D341Med (cell line): ENCODE measurements at places on chromosomes 7 and 10.

- DNase-seq: peak; percentile 81
Observed at GRCh38 chr7:114085592-114086501, 167.0 kb upstream of the PPP1R3A start.

- no peak for DNase-seq
Observed at GRCh38 chr7:70472601-70473237, 659.2 kb upstream of the GALNT17 start.

GRCh38 chr7:158175779-158176178 lies 411.8 kb downstream of the PTPRN2 start:
- DNase-seq: no peak

- DNase-seq: no peak
Observed at GRCh38 chr10:121485436-121486139, 112.7 kb downstream of the FGFR2 start.

DNA sequence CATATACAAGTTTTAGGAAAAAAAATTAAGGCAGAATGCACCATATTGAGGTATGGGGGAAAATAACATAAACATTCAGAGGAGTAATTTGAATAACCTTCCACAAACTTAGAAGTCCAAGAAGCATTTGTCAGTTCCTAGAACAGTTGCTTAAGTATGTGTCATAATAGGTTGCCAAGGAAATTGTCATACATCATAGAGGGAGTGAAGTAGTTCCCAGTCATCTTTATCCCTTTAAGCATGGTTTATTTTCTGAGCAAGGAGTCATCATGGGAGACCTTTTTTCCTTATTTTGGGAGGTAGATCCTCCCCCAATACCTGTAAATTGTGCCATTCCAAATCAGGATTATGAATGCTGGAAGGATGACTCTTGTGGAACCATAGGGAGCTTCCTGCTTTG lies at the start of gene SSMEM1:
SSMEM1 (plus strand) TSS at position 219 of the 400 bp plus-strand sequence; CDS start at position 270, 51 bp downstream.
- DNase-seq: no peak

DNA sequence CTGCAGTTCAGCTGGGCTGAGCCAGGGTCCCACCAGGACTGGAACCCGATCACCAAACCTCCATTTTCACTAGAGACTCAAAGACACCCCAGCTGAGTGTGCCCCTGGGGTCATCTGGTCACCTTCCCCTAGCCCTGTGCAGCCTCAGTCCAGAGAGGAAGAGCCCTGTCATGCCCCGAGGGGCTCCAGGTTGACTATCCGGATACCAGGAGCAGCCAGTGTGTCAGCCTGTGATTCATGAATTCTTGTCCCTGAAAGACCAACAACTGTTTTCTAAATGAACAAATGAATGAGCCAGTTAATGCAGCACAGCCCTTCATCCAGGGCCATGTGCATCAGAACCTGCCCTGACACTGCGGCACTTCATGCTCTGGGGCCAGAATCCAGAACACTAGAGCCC lies 201.9 kb upstream of the TCERG1L start:
- no peak for DNase-seq

GRCh38 chr7:133217773-133218172 lies 35.1 kb upstream of the EXOC4 start:
- DNase-seq: no peak

- DNase-seq: no peak
Observed at GRCh38 chr10:32095116-32095733, 39.0 kb upstream of the KIF5B start.

- DNase-seq: no peak
Observed at GRCh38 chr7:122572706-122573105, 126.2 kb downstream of the RNF133 start.

DNA sequence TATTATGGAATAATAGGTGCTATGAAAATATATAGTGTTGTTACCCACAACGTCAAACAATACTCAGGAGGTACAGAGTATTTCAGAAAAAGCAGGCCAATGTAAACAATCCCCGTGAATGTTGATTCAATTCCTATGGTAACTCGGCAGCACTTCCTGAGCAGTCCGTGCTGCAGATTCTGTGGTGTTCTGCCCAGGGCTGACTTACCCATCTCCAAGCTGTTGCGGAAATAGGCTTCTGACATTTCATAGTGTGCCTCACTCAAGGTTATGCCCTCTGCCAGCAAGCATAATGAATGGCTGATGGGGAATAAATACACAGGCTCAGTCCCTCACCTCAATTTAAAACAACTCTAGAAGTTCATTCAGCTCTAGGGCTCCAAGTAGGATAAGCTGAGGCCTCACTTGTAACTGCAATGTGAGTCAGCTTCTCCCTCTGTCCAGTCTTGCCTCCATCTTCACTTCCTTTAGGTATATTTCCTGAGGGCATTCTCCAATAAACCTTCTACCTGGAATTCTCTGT lies 177.6 kb downstream of the GNAI1 start:
- DNase-seq: no peak

- no peak for DNase-seq
Observed at GRCh38 chr7:84686373-84686772, 491.8 kb upstream of the SEMA3A start.

DNA sequence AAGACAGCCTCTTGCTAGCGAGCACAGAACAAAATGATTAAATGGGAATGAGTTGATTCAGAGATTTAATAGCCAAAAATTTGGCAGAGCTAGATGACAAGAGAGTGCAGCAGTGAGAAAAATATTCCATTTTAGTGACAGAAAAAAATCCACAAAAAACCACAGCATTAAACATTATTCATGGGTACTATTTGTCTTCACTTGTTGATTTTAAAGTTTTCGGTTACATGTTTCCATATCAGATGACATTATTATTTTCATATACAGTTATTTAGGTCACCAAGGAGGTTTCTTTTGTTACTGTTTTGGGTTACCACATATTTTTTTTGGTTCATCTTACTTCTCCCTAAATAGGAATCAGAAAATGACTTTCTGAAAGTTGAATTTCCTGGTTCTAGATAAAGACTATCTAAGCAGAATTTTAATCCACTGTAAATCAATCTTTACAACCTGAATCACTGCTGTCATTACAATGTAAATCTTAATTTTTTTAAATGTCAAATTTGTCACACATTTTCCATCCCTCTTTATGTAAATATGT lies 87.9 kb downstream of the SVIL start:
- no peak for DNase-seq

DNA sequence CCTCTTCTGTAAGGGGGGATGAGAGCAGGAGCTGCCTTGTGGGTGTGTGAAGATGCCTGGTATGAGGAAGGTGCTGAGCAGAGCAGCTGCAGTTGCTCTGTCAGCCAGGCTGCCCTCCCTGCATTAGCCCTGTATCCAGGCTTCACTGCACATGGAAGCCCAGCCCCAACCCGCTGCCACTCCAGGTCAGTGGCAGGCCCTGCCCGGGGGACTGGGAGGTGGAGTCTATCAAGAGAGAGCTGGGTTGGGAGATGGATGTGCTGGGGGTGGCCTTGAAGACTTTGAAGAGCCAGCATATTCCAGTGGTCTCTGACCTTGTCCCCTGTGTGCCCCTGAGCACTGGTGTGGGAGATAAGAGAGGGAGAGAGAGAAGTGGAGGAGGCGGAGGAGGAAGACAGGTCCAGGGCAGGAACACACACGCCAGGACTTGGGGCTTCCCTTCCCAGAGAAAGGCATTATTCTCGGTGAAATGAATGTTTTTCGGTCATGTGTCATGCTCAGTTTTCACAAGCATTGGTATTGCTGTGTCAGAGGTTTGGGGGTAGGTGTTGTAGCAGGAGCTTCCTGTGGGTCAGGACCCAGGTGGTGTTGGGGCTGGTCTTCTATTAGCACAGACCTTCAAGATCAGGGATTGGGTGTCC lies 2.6 kb downstream of the PPIF start:
- no peak for DNase-seq

- peak; percentile 12 for DNase-seq
Observed at GRCh38 chr7:150409300-150410030, 30.3 kb downstream of the ZNF775 start.

- DNase-seq: no peak
Observed at GRCh38 chr10:47053081-47053798, 142.0 kb downstream of the PTPN20 start.

- no peak for DNase-seq
Observed at GRCh38 chr7:77409739-77410547, 6.2 kb downstream of the GSAP start.

DNA sequence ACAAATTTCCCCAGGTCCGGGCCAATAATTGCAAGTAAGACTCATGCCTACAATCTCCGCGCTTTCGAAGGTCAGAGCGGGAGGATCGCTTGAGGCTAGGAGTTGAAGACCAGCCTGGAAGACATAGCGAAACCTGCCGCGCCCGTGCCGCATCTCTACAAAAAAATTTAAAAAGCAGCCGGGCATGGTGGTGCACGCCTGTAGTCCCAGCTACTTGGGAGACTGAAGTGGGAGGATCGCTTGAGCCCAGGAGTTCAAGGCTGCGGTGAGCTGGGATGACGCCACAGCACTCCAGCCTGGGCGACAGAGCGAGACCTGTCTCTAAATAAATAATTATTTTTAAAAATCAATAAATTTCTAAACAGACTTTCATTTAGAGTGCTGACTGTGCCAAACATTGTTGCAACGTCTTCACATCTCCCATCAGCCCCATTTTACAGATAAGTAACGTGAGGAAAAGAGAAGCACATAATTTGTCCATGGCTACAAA lies 494 bp upstream of the CFAP43 start:
- DNase-seq: no peak

- DNase-seq: peak; percentile 81
Observed at GRCh38 chr10:45001381-45002148, 842 bp downstream of the ZNF22 start.

DNA sequence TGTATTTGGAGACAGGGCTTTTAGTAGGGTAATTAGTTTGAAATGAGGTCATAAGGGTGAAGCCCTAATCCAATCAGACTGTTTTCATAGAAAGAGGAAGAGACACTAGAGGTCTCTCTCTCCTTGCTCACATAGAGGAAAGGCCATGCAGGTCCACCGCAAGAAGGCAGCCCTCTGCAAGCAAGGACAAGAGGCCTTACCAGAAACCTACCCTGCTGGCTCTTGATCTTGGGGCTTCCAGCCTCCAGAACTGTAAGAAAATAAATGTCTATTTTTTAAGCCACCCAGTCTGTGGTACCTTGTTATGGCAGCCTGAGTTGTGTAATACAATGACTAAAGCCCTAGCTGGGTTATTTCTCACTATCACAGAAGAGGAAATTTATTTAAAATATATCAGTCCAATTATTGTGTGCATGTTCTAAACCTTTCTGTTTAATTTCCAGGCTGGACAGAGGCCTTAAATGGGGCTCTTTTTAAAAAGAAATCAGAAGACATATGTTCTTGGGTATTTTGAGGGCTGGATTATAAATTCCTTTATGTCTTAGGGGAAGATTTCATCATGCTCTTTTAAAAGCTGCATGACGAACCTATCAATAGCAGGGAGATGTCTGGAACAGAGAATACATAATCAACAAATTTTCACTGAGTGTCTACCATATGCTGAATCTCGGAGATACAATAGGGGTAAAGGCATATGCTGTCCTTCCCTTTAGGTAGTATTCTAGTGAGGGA lies 12.9 kb upstream of the TMEM26 start:
- DNase-seq: no peak

- DNase-seq: no peak
Observed at GRCh38 chr7:125926621-125927020, 997.0 kb upstream of the POT1 start.

GRCh38 chr10:124231168-124232155 lies 138.1 kb upstream of the CHST15 start:
- no peak for DNase-seq

- no peak for DNase-seq
Observed at GRCh38 chr10:131396121-131397050, 84.9 kb upstream of the TCERG1L start.

- DNase-seq: peak; percentile 49
Observed at GRCh38 chr7:35003679-35004303, 33.5 kb downstream of the DPY19L1 start.

- DNase-seq: no peak
Observed at GRCh38 chr10:74156919-74157289, 5.9 kb downstream of the ADK start.

DNA sequence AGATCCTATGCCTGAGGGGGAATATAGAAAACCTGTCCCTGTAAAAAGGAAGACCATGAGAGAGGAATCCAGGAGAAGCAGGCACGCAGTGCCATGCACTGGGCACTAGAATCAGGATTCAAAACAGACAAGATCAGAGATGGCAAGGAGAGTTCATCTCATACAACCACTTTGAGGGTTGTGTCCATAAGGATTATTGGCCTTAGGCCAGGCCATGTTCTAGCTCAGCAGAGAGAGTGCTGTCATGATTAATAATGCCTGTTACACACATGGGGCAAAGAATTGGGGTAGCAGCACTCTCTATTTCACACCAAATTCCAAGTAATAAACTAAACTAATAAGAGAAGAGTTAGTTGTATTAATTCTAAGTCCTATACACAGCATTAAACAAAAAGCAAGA lies 29.1 kb downstream of the EZH2 start:
- no peak for DNase-seq

GRCh38 chr10:71999360-72000072 lies 35.3 kb downstream of the CHST3 start:
- no peak for DNase-seq

GRCh38 chr7:48299580-48300169 lies 128.4 kb downstream of the ABCA13 start:
- DNase-seq: peak; percentile 64

DNA sequence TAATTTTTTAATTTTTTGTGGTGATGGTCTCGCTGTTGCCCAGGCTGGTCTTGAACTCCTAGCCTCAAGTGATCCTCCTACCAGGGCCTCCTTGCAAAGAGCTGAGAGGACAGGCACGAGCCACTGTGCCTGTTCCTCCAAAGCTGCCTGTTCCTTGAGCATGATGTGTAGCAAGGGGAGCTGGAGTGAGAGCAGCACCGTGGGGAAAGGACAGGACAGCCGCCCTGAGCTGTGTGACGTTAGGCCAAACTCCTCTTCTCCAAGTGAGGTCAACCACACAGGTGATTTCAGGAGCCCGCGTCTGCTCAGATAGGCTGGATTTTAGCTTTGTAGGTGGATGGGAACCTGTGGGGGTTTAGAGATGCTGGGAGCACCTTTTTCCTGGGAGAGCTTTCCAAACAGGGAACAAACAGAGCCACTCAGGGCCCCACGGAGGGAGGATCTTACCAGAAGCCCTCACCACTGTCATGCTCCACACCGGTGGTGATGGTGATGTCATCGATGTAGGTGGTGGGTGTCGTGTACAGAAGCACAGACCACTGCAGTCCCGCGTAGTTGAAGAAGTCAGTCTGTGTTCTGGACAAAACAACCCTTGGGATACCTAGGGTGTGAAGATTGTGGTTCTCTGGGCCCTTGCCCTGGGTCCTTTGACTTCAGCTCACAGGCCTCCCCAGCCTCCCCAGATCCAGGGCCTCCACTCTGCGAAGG lies 44.8 kb upstream of the ZNF479 start:
- no peak for DNase-seq

GRCh38 chr7:113698556-113699220 lies 220.1 kb downstream of the PPP1R3A start:
- peak; percentile 33 for DNase-seq

GRCh38 chr7:99677013-99677647 lies 2.7 kb downstream of the CYP3A5 start:
- no peak for DNase-seq

GRCh38 chr10:76352300-76352699 lies 920.9 kb downstream of the LRMDA start:
- no peak for DNase-seq

- DNase-seq: no peak
Observed at GRCh38 chr10:104250371-104250770, 4.3 kb upstream of the GSTO1 start.

- no peak for DNase-seq
Observed at GRCh38 chr10:111677759-111678158, 505.8 kb downstream of the GPAM start.
